ENCODE measurements at places on chromosomes 4 and X.

GRCh38 chr4:94439606-94440005 lies 12.1 kb upstream of the PDLIM5 start:
- DNase-seq = no peak

DNA sequence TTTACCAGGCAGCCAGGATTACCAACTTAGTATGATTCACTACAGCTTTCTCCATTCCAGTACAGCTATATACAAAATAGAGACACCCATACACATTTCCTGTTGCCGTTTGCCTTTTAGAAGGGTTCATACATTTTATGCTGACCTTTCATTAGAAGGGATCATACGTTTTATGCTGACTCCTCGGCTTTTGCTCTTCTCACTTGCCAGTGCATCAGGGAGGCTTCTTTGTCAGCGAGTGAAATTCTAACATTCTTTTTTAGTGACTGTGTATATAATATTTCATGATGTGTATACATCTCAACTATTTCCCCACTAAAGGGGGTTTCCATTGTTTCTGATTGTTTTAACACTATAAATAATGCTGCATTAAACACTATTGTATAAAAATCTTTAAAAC lies 552.6 kb downstream of the TRIML1 start:
- no peak for DNase-seq

DNA sequence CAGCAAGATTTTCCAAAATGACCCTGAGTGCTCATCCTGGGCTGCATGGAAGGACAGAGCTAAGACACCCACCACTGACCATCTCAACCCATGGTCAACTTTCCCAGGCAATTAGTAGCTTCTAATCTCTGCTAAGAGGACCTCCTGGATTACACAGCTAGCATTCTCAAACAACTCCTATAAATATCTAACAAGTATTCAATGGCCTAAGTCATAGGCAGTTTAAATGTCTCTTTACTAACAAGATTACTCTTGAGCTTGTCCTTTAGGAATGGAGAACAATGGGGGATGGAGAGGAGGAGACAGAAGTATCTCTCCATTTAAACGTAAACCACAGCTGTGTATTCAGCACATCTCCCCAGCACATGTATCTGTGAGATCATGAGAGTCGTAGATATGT lies 118.1 kb downstream of the WDFY3 start:
- DNase-seq = no peak

GRCh38 chrX:132662844-132663243 lies 174.0 kb upstream of the MBNL3 start:
- DNase-seq = no peak

GRCh38 chr4:147617841-147618691 lies 869 bp downstream of the TMEM184C start:
- DNase-seq = no peak

GRCh38 chr4:66585767-66586166 lies 915.5 kb upstream of the EPHA5 start:
- no peak for DNase-seq

GRCh38 chrX:40552768-40553167 lies 28.0 kb upstream of the ATP6AP2 start:
- no peak for DNase-seq

DNA sequence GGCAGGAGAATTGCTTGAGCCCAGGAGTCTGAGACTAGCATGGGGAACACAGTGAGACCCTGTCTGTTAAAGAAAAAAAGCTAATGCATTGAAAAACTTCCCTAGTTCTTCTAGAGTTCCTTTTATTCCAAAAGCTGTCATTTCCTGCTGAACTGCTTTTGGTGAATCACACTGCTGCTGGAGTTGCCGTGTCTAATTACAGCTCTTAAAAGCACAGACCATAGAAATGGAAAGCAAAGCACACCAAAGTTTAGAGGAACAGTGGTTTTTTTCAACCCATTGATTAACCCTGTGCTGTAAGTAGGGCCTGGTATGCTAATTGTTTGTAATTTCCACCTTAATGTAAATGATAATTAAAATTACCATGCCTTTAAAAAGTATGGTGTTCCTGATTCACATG lies 52.4 kb downstream of the SEPTIN11 start:
- no peak for DNase-seq

DNA sequence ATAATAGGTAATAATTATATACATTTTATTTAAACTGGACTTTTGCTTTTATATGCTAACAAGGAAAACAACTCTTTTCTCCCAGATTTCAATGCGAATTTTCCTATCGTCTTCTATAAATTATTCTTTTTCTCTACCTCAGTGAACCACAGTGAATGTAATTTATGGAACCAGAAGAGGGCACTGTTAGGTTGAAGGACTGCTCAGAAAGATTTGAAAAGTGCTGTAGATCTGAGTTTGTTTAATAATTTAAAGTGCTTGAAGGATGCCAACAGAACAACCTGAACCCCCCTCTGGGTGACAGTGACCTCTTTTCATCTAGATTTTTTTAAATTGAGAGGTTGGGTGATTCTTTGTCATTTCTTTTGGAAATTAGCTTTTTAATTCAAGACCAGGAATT lies 54.9 kb downstream of the PHOX2B start:
- DNase-seq = no peak

DNA sequence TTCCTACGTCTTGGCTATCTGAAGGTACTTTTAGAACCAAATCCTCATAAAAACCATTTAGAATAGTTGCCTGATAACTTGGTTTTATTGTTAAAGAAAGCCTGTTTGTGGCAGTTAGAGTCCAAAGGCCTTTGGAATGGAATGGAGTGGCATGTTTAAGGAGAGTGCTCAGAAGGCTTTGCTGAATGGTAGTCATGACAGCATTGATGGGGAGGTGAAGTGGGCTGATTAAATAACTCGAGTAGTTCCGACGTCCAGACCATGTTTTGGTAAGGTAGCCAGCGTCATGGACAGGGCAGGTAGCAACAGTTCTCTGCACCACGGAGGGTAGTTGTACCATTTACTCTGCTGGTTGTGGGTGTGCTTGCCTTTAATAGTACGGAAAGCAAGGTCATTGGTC lies 86.3 kb upstream of the CLDN34 start:
- no peak for DNase-seq

DNA sequence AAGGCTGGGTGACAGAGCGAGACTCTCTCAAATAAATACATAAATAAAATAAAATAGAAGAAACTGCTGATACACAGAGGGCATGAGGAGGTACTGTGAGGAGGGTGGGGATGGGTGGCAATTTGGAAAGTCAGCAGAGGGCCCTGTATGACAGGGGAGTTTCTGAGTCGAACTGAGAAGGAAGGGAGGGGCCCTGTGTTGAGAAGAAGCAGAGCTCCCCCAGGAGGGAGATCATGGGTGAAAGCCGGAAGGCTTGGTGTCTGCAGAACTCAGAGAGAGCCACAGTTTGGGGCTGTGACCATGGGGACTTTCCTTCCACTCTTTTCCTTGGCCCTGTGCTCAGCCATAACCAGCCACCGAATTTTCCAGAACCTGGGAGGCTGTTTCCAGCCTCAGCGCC lies 24.8 kb upstream of the AFAP1 start:
- no peak for DNase-seq

- no peak for DNase-seq
These were observed 137.5 kb downstream of the MAGEB17 start for GRCh38 chrX:16304751-16305150.

DNA sequence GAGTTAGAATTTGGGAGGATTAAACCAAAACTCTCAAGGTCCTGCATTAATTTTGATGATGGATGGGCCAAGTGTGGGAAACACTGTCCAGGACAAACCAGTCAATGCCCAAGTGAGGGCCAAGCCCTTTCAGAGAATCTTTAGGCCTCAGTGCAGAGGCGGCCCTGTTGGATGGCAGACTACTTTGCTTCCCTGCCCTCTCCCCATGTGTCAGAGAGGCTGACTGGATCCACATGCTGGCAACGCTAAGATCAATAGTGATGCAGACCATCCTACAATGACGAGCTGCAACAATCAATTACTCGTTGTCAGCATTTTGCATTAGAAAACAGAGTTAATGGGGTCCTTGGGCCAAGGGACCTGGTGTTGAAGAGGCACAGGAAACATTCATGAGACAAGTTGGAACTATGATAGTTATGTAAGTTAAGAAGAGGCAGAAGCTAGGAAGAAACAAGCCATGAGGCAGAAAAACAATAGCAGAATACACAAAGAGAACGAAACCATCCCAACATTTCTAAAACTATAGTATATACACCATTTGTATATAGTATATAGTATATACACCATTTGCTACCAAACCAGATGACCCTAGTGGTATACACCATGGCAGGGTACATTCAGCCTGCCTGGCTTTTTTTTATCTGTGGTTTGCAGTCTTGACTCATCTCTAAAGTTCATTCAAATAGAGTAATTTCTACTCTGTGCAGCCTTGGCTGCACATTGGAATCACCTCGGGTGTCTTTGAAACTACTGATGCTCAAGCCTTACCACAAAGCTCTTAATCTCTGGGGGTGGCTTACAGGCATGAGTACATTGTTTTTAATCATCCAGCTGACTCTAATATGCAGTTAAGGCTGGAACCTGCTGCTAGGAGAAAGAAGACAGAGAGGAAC lies 147.7 kb upstream of the GYPA start:
- no peak for DNase-seq

DNA sequence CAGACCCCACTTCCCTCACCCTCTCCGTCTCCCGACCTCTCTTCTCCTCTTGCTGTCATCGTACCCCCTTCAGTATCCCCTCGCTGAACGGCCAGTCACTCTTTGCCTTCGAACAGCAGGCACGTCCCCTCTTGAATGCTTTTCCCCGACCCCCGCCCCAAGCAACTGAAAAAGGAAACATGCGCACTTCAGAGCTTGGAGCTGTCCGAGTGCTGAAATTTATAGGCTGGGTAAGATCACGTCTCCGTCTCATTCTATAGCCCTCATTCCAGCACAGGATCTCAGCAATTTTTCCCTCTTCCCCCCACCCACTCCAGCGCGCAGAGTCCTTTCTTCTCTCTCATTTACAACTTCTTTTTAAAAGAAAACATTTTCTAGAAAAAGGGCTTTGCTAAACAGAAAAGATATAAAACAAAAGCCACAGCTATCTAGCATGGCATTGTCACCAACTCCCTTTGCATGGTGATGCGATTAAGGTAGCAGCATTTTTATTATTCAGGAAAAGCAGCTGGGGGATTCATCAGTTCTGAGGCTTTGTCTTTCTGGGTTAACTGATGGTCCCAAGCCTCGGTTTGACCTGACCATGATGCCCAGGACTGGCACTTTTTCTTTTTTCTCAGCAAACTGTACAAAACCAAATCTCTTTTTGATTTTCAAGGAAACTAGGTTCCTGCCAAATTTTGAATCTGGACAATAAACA lies at the start of gene GLRA2:
TSS of gene GLRA2 (plus strand) at position 247 of the 700 bp plus-strand sequence. CDS start 522 bp downstream, outside the sequence.
- no peak for DNase-seq

- DNase-seq = no peak
These were observed 592.0 kb upstream of the GALNTL6 start for GRCh38 chr4:171221181-171221580.

DNA sequence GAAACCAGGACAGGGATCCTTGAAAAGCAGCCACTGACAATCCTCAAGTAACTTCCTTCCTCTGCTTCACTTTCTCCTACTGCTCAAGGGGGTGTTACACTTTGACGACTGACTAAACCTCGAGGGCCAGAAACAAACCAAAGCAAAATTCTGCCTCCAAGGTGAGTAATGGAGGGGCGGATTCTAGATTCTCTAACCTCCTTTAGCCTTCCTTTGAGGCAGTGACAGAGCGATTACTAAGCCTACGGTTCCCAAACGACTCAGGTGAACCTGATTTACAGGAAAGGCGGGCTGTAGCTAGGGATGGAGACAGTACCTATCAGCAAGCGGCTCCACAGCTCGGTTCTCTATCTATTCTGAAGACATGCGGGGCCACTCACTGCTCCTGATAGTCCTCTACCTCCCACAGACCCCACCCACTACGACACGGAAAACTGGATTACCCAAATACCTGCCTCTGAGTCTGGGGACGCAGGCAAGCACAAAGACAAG lies 487 bp downstream of the TBCK start:
- DNase-seq = peak; percentile 56

GRCh38 chrX:65406532-65406931 lies 128.1 kb downstream of the LAS1L start:
- DNase-seq = peak; percentile 37

DNA sequence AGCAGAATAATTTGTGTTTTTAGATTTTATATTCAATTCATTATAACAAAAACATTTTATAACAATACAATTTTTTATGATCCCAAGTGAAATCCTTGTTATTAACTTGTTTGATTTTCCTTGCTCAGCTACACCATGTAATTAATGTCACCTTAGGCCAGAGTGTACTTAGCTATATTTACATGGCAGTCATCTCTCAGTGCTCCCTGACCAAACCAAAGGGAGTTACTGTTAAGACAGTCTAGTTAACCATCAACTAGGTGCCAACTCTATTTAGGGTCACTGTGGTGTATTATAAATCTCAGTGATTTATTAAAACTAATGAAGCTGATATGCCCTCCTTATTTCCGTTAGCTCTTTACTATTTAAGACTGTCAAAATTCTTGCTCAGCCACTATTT lies 44.4 kb downstream of the CCDC158 start:
- DNase-seq = no peak

DNA sequence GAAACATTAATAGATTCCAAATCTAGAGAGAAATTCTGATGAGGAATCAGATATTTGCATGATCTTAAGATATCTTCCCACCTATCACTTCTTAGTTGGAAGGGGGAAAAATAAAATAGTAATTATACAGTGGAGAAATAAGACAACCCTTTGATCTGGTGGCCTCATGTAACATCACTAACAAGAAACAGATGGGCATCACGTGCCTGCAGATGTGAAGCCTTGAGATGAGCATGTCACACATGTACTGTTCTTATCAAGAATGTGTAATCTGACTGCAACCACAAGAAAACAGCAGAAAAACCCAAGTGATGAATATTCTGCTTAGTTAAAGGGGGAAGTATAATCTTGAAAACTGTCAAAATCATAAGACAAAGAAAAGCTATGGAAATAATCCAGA lies 31.4 kb upstream of the NKX6-1 start:
- no peak for DNase-seq

DNA sequence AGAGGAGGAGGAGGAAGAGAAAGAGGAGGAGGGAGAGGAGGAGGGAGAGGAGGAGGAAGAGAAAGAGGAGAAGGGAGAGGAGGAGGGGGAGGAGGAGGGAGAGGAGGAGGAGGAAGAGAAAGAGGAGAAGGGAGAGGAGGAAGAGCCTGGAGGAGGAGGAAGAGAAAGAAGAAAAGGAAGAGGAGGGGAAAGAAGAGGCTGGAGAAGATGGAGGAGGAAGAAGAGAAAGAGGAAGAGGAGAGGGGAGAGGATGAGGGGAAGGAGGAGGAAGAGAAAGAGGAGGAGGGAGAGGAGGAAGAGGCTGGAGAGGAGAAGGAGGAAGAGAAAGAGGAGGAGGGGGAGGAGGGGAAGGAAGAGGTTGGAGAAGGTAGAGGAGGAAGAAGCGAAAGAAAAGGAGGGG lies 46.0 kb upstream of the SHOX start:
- DNase-seq = no peak

DNA sequence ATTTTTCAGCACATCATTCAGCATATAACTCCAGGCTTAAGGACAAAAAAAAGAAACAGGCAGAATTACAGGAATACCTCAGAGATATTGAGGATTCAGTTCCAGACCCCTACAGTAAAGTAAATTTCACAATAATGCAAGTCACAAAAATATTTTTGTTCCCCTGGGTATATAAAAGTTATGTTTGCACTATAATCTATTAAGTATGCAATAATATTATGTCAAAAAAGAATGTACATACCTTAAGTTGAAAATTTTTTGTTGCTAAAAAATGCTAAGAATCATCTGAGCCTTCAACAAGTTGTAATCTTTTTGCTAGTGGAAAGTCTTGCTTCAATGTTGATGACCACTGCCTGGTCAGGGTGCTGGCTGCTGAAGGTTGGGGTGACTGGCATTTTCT lies 2532.5 kb downstream of the ARAP2 start:
- no peak for DNase-seq
